ENCODE measurements at places on chromosomes 12 and 14.
A peak's percentile ranks its signal among the peaks of the same experiment; 100 is the strongest.

- peak; percentile 30 for DNase-seq
These were observed at the start of gene SLC4A8 for GRCh38 chr12:51424662-51425539. SLC4A8 (plus strand) TSS chr12:51424831; CDS start chr12:51424988, 157 bp downstream.

- DNase-seq: no peak
These were observed 126.4 kb downstream of the DUSP6 start for GRCh38 chr12:89225808-89226411.

DNA sequence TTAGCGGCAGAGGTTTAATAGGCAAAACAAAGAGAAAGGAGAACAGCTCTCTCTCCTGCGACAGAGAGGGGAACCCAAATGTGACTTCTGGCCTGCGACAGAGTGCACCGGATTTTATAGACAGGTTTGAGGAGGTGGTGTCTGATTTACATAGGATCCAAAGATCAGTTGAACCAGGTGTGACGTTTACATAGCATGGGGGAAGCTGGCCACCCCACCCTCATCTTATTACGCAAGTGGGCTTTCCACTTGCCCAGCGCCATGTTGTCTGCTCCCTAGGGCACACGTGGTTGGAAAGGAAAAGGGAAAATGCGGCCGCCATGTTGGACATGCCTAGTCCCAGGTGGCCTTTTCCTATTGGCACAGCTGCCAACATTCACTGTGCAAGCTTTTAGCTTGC, 17.4 kb downstream of the BCL2L14 start:
- no peak for DNase-seq

DNA sequence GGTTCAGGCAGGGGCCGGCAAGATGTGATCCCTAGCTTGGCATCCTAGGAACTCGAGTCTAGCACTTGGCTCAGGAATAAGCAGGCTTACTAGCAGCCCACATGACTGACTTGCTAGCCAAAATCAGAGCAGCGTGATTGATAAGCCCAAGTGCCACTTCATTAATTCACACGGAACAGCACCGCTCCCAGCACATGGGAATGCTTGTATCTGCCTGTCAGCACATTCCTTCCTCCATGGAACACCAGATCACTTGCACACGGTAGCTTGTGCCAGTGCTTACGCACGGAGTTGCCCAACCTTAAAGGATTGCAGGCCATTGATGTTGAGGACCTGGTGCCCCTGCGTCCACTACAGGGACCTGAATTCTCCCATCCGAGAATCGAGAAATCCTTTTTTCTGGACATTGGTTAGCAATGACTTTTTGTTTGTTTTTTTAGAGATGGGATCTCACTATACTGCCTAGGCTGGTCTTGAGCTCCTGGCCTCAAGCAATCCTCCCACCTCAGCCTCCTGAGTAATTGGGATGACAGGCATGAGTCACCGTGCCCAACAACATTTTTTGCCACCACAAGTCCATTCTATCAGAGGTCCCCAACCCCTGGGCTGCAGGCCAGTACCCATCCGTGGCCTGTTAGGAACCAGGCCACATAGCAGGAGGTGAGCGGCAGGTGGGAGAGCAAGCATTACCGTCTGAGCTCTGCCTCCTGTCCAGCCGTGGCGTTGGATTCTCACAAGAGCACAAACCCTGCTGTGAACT, 30.6 kb upstream of the TSPAN9 start:
- no peak for DNase-seq

- no peak for DNase-seq
These were observed 149.2 kb downstream of the MSRB3 start for GRCh38 chr12:65427646-65428045.

- no peak for DNase-seq
These were observed 49.6 kb downstream of the NT5DC3 start for GRCh38 chr12:103791350-103791920.

DNA sequence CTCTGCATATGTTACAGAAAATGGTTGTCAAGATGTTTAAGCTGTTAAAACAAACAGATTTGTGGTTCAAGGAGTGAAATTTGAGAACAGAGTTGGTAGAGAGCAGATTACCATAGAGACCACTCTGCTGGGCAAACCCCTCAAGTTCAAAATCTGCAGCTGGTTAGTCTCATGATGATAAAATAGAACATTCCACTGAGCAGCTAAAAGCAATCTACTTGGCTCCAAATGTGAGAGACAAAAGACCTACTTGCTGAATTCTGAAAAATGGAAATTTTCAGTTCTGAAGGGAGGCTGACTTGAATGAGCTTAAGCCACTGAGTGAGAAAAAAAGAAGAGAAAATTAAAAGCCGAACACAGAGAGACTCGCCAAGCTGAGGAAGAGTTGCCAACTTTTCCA, 519.3 kb downstream of the NOVA1 start:
- no peak for DNase-seq

GRCh38 chr14:104791425-104791824, 4.1 kb downstream of the AKT1 start:
- DNase-seq: no peak

GRCh38 chr14:61963926-61964325, 201.7 kb downstream of the SNAPC1 start:
- DNase-seq: no peak

DNA sequence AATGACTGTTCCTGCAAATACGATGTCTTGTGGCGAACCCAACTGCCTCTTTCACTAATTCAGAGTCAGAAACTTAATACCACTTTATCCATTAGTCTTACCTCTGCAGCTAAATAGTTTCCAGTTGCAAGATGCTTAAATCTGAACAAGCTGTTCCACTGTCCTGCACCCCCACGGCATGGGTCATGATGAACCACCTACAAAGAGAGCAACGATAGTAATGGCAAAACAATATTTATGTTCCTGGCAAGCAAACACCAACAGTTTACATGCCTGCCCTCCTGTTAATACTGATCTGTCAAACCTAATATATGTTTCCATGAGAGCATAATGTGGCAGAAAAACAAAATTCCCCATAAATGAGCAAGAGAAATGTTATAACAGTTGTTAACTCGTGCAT, 121.9 kb downstream of the ITPR2 start:
- DNase-seq: no peak

- no peak for DNase-seq
These were observed 111.9 kb downstream of the PAX9 start for GRCh38 chr14:36773558-36773957.

- DNase-seq: no peak
These were observed 130.8 kb downstream of the PHLDA1 start for GRCh38 chr12:75900781-75901254.

DNA sequence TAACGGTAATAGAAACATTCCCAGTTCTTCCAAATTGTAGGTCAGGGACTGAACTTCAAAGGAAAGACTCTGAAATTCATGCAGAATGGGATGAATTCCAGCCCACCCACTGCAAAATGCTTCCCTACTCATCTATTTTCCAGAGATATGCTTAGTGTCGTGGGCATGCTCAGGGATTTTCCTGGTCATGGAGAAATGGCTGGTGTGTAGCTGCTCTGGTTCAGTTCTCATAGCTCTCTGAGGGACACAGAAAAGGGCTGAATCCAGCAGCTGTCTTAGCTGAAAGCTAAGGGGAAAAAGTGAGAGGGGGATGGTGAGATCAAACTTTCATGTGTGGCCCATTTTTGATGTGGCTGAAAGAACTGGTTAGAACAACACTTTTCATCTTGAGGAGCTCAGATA, 72.9 kb upstream of the KRAS start:
- DNase-seq: no peak

GRCh38 chr12:67377541-67377940, 108.4 kb downstream of the CAND1 start:
- DNase-seq: no peak

- no peak for DNase-seq
These were observed 170.9 kb upstream of the LMNTD1 start for GRCh38 chr12:25723921-25724491.

- DNase-seq: no peak
These were observed 53.7 kb upstream of the GPATCH2L start for GRCh38 chr14:76098047-76098446.

GRCh38 chr12:131135786-131136538, 182.3 kb downstream of the ADGRD1 start:
- no peak for DNase-seq

DNA sequence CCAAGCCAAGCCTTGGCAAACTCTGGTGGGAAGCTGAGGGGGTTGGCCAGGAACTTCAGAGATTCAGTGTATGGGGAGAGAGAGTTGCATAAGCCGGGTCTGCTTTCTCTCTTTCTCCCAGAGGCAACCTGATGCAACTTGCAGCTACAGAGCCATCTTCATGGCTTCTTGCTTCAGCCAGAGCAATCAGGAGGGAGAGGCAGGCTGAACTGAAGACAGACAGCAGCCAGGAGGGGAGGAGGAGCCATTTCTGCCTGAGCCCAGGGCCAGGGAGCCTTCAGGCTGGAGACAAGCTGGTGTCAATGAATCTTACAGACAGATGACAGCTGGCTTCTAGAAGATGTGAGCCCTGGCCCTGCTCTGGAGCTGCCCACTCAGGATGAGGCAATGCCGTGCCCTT, 18.7 kb downstream of the NPC2 start:
- no peak for DNase-seq

GRCh38 chr14:90491911-90492531, 95.2 kb downstream of the CALM1 start:
- no peak for DNase-seq

DNA sequence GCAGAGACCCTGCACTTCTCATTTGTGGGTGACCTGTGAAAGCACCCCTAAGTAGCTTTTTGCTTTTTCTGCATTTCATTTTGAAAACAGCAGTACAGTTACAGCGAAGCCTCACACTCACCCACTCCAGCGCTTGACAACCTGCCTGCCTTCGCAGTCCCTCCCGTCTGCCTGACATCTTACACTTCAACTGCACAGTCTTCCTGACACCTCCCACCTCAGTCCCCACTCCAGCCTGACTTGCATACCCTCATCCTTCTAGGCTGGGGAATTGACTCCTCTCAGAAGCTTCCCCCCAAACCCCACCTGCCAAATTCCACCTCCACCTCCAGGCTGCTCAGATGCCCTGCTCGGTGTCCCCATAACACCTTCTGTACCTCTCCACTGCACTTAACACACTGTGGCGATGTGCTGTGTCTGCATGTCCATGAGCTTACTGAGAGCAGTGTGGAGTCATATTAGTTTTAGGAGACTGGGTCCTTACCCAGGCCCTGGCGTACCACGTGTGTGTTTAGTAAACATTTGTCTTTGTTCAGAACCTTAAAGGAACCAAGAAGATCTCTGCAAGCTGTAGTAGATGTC, 159.4 kb downstream of the PRKCH start:
- DNase-seq: no peak

GRCh38 chr12:21221778-21222177, 90.8 kb downstream of the SLCO1B1 start:
- DNase-seq: no peak

- DNase-seq: no peak
These were observed 111.2 kb downstream of the LGMN start for GRCh38 chr14:92637228-92637627.

GRCh38 chr14:73833034-73833433, 18.6 kb upstream of the PTGR2 start:
- DNase-seq: no peak

GRCh38 chr12:90963946-90964345, 9.0 kb upstream of the CCER1 start:
- DNase-seq: no peak

- DNase-seq: no peak
These were observed 68.9 kb downstream of the EPS8 start for GRCh38 chr12:15720295-15720694.
